ENCODE measurements at places on chromosomes 6 and 20. TPM values are rescaled to one million over a fixed set of nuclear protein-coding genes. Genes with fewer than 3 reads are reported as not detected.

DNA sequence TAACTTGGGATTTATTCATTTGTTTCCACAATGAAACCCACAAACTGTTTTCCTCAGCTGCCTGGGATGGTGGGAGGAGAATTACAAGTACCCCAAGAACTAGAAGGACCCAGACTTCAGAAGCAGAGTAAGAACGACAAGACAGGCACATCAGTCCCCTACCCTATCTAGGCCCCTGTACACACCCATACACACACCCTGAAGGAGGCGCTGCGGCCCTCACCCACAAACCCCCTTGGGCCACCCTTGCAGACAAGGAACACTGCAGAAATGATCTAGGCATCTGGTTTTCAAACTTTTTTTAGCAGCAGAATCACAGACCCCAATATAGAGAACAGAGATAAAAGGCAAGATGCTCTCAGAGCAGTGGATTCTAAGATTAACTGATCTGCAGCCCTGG, 55.0 kb downstream of the TRERF1 start:
- no peak for DNase-seq

Gene LY6G6C
- not detected for total RNA-seq

GRCh38 chr20:44467289-44467883, 8.3 kb upstream of the TTPAL start:
- DNase-seq = no peak

Gene SIRPB1
- total RNA-seq = 10.4 TPM

DNA sequence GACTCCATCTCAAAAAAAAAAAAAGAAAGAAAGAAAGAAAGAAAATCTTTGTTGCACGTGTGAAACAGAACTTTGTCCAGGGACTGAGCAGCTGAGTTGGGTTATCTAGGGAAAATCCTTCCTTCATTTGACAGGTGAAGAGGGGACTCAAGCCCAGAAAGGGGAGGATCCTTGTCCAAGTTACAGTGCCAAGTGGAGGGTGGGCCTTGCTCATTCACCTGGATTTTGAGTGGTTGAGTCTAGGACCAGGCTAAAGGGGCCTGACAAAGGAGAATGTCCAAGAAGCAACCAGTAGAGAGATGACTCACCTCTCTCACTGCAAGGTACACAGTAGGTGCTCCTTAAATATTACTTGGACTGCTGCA, 2.7 kb downstream of the TGIF2 start:
- no peak for DNase-seq

Gene PPIL6
- total RNA-seq = 3.5 TPM
